ENCODE measurements at places on chromosomes 6 and 20.

DNA sequence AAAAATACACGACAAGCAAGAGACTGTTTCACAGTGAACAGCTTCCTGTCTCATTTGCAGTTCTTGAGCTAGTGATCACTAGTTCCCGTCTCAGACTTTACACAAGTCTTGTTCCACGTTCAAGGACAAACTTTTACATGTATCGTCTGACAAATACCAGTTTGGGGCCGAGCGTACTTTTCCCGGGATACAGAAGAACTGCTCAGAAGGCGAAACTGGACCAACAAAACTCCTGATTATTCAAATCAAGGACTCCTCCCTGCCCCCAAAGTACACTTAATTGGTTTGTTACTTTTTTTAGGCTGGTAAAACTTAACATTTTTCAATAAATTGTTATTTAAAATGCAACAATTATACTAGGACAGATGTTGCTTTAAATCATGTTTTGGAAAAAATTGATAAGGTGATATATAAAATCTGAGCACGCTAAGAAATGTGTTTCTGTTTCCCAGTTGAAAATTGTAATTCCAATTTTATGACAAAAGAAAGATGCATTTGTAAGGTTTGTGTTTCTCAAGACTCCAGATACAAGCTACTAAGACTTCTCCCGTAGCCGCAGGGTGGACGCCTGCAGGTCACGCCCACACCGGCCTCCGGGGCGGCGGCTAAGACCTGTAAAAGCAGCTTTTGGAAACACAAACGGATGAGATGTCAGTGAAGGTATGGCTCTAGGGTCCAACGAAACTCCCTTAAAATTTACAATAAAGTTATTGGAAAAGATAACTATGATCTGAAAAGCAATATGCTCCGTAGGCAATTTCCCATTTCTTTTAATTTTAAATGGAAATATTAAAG is 16.8 kb upstream of the TCFL5 start:
- no peak for DNase-seq

- DNase-seq, result no peak
Observed at GRCh38 chr6:3899970-3900439, 50.8 kb downstream of the FAM50B start.

- DNase-seq, result no peak
Observed at GRCh38 chr20:32336918-32337347, 21.2 kb upstream of the ASXL1 start.

- no peak for DNase-seq
Observed at GRCh38 chr6:33967966-33968724, 164.3 kb upstream of the MLN start.

DNA sequence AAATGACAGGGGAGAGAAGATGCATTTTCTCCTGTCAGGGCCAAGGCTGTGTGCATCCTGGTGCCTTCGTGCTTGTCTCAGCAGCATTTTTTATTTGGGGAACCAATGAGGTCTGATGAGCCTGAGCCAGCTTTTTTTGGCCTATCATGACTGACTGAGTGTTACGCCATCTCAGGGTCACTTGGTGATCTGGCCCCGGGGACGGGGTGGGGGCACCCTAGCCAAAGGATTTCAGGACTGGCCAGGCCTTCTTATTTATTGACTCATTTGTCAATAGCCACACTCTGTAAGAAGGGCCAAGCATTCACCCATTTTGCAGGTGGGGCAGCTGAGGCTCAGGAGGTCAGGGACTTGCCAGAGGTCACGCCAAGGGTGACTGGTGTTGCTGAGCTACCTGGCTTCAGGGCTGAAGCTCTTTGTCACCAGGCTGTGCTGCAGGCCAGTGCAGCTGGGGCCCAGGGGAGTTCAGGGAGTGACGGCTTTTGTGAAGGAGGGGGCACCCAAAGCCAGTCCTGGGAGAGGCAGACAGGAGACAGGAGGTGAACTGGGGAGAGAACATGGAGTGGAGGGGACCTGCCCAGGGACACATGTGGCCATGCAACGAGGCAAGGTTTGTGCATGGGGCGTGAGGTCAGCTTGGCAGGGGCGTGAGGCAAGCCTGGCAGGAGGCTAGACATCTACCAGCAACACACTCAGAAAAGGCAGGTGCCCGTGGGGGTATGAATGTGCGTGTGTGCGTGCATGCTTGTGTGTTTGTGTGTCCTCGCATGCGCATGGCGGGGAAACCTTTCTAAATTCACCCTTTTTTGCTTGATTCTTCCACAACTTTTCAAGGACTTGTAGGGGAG is 31.1 kb downstream of the VSTM2L start:
- no peak for DNase-seq

DNA sequence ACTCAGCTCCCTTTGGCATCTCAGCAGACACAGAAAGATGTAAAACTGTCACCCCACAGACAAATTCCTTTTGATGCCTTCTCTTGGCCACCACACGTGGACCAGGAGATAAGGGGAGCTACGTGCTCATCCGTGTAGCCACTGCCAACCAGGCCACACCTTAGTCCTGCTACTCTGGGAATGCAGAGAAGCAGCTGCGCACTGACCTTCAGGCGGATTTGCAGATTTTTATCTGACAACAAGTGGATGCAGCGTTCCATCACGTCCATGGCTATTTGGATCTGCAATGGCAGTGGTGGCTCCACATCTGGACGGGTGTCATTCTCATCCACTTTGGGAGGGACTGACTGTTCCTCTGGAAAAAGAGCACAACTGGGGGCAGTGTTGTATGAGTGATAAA is 30.8 kb downstream of the TTI1 start:
- DNase-seq, result no peak

- no peak for DNase-seq
Observed at GRCh38 chr20:1694672-1695071, 37.1 kb upstream of the SIRPG start.

- DNase-seq, result no peak
Observed at GRCh38 chr6:154605178-154605881, 94.8 kb upstream of the CNKSR3 start.

DNA sequence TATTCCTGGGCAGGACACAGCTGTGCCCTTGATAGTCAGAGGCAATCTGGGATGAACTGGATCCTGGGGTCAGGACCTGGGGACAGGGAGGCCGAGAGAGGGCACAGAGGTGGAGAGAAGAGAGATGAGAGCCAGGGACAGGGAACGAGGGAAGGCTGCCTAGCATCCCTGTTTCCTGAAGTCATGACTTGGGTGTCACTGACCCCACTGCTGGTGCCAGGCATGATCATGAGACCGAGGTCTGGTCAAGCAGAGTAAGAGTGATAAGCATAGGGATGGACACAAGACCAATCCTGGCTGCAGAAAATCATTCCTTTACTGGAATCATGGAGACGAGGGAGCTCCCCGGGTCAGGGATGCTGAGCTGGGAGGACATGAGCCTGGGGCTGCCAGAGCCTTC is 36.1 kb downstream of the FAM110A start:
- DNase-seq, result no peak

Data from substantia nigra (tissue), 51 donors.